ENCODE measurements at places on chromosomes 11 and 22. TPM values are rescaled to one million over a fixed set of nuclear protein-coding genes. Genes with fewer than 3 reads are reported as not detected.

DNA sequence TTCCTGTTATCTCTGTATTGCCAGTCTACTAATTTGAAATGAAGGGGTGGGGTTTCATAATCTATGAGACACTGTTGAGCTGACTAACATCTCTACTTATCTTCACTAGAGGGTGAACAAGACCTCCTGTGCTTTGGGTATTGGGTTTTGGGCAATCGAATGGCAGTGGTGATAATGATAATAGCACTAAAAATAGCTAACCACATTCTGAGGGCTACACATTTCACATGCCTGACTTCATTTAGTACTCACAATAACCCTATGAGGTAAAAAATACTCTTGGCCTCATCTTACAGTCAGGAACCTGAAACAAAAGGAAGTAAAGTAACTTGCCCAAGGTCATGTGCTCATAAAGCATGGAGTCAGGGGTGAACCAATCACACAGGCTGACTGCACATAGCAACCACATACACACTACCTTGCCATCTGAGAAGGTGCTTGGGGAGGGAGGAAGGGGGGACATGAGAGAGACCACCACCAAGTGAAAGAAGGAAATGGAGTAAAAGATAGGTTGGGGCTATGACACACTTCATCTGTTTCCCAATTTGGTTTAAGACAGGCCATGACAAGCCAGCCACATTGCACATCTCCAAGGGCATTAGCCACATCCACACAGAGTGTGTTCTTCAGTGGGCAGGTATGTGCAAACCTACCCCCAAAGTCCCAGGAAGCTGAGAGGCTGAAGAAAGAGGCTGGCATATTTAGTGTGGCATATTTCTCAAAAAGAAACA is 387.6 kb upstream of the DDI1 start:
- no peak for DNase-seq

Gene CARD18
- total RNA-seq = not detected

DNA sequence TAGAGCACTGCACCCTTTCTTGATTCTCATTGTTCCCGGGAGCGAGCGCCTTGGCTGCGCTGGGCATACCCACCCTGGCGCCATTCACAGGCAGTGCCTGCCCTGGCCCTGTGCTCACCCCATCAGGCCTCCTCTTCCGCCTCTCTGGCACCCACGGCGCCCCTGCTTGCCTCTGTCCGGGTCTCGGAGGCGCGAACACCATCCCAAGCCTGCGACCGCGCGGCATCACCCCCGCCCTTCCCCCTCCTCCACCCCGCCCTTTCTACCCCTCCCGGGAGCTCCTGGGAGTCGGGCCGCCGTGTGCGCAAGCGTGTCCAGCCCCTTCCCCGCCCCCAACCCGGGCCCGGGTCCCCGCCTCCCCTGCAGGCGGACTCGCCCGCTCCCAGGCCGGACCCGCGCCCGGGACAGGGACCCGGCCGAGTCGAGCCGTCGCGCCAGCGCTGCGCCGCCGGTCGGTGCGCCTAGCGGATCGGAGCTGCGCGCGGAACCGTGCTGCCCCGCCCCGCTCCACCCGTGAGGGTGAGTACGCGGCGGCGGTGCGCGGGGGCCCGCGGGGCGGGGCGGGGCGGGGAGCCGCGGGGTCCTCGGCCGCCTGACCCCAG is at the start of gene ST3GAL4:
ST3GAL4 (plus strand) TSS at position 363 of the 602 bp plus-strand sequence. CDS start 50,470 bp downstream, outside the sequence.
- peak; percentile 93 for DNase-seq

Gene TRIM22
- total RNA-seq = 136 TPM

GRCh38 chr11:19670030-19670791 is 42.4 kb upstream of the NAV2 start:
- no peak for DNase-seq

Gene CRYBB3
- total RNA-seq = not detected

Gene ESRRA
- total RNA-seq = 32.7 TPM

- no peak for DNase-seq
These were observed 9.0 kb upstream of the VPREB1 start for GRCh38 chr22:22235558-22235957.

DNA sequence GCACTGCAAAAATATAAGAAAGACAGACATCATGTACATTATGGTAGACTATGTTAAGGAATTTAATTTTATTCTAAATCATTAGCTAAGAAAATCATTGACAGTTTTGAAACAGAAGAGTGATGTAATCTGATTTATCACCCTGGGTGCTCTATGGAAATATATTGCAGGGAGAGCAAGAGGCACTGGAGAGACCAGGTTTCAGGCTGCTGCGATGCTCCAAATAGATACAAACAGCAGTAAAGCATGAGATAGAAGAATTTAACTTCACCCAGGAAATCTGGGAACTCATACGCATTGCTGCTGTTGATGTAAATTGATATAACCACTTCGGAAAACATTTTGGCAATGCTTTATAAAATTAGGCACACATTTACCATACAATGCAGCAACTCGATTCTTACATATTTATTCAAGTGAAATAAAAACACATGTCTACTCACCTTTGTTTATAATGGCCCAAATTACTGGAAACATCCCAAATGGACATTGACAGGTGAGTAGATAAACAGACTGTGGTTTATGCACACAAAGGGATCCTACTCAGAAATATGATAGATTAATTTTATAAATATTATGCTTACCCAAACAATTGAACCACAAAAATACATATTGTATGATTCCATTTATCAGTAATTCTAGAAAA is 535.1 kb upstream of the CHORDC1 start:
- DNase-seq = no peak

GRCh38 chr22:49953027-49953679 is 7.4 kb upstream of the PIM3 start:
- no peak for DNase-seq

- no peak for DNase-seq
These were observed 50.5 kb upstream of the LRRC55 start for GRCh38 chr11:57131080-57131790.

DNA sequence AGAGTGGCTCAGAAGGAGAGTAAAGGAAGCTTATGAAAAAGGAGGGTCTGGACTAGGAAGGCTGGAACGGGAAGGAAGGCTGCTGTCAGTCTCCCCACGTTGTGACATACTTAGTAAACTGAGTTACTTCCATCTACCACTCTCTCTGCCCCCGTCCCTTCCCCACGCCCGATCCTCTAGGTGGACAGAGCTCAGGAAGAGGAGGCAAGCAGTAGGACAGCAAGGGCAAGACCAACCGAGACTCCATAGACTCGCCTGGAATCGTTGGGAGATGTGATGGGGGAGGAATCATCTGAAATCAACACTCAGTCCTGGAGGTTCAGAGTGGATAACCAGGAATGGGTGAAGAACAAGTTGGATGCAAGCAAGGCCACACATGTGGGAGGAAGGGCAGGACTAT is 240.7 kb downstream of the BUD13 start:
- no peak for DNase-seq

GRCh38 chr22:43567691-43568324 is 156.0 kb downstream of the MPPED1 start:
- no peak for DNase-seq

Gene VWA5A
- total RNA-seq = 10.5 TPM

DNA sequence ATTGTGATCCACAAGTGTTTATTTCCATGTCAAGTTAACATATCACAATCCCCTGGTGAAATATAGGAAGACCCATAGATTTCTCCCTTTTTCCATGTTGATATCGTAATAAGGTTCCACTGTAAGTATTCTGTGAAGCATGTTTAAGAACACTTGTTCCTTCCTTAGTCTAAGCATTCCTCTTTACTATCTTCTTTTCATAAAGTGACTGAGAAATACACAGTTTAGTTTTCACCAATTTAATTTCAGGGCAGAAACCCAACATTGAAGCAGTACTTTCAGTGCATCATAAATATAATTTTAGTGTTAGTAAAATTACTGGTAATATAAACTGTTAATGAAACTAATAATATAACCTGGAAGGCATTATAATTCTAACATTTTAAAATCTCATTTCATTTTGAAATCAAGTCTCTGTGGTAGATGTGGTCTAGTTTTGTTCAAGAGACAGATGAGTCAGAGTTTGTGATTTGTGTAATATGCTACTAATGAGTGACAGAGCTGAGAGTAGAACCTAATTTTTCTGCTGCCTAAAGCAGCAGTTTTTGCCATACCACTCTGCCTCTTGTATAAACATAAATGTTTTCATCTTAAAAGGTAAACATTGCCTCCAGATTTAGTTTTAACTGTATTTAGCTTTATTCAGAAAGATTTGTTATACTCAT is 79.4 kb downstream of the ATM start:
- no peak for DNase-seq

DNA sequence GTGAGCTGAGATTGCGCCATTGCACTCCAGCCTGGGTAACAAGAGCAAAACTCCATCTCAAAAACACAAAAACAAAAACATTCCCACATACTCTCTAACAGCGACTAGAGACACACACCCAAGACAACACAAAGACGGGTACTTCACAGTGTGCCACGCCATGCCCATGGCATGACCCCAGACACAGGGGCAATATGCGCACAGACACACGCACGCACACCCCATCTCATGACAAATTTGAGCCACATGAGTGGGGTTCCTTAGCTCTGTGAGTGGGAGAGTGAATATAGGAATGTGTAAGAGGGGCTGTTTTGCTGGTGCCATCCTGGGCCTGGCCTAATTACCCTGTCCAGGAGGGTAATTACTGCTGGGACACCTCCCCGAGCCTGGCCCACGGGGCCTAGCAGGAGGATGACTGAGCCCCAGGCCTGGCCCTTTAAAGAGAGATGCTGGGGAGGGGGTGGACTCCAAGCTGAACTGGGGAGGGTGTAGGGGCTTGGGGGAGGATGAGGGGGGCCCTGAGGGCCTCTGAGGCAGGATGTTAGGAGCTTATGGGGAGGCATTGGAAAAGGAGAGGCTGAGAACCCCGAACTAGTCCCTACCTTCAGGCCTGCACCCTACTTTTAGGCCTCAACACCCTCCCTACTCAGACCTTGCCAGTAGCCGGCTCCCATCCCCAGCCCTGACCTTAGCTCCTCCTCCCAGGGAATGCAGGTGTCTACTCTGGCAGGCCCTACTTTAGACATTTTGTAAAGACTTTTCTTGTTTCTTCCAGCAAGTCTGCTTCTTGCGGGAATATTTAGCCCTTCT is 1.5 kb downstream of the LTBP3 start:
- DNase-seq = no peak

DNA sequence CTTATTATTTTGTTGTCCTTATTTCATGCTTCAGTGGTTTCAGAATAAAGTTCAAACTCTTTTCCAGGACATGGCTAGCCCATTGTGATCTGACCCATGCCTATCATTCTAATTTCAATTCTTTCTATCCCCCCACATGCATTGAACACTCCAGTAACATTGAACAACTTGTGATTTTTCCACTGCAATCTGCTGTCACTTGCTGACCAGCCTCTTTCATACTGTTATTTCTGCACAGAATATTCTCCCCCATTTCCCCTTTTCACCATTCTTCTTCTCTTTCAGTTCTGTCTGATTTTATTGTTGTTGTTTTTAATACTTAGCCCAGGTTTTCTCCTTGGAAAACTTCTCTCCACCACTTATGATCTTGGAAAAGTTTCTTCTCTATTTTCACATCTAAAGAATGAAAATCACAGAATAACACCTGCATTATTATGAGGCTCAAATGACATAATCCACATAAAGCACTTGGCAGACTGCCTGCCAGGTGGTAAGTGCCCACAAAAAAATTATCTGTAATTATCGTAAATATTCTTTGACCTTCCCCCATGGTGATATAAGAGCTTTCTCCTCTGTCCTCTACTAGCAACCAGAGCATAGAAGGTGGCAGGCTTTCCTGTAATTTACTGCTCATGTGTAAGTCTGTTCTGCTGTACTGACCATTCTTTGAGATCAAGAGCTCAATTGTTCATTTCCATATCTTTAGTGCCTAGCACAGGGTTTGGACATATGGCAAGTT is 51.9 kb upstream of the EED start:
- DNase-seq = no peak

- DNase-seq = peak; percentile 84
These were observed 897 bp downstream of the MAP6 start for GRCh38 chr11:75667831-75668450.

Gene NPTXR
- 4.8 TPM for total RNA-seq

DNA sequence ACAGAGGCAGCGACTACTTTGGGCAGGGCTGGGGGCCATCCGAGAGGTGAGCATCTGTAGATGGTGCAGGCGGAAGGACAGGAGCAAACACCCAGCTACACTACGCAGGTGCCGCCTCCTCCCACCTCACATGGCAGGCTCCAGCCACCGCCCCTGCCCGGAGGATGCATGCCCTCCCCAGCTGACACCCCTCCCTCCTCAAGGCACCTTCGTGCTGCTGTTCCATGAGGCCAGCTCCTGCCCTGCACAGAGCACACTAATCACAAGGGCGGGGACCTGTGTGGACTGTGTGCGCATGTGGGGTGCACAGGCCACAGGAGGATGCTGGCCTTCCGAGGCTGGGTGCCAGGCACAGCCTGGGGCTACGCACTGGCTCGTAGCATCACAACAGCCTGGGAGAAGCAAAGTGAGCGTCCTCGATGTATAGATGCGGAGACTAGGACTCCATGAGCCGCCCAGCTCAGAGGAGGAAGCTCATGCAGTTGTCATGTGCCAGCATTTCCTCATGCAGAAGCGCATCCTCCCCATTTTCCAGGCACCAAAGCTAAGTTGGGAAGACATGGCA is 32.8 kb upstream of the HMOX1 start:
- DNase-seq = no peak

DNA sequence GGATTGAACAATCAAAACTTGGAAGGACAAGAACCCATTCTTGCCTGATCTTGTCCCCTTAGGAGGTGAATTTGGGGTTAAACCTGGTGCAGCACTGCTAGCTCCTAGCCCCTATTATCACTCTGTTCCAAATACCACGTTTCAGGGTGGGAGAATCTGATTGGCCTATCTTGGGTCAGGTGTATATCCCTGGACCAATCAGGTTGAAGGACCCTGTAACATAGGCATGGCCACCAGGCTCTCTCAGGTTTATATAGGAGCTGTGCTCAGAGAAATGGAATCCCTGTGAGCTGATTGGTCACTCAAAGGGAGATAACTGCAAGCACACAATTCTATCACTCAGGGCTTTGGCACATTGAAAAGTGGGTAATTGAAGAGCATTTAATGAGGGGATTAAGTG is 26.6 kb upstream of the AMPD3 start:
- DNase-seq = no peak

Gene FOLR1
- not detected for total RNA-seq

DNA sequence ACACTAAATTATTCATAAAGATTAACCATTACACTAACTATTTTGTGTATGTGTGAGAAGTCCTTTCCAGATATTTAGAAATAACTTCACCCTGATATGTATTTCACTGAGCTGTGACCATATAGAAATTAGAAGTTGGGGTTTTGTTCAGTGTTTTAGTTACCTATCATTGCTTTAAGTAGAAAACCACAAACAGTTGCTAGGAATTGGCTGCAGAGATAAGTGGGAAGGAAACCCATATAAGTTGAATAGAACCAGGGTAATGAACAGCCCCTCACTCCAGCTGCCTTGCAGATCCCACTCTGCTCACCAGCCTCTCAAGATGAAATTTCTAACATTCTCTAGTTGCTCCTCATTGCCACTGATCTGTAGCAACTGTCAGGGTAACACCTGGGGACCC is 10.3 kb downstream of the SRSF8 start:
- no peak for DNase-seq

GRCh38 chr11:125315079-125315740 is 150.7 kb downstream of the PKNOX2 start:
- DNase-seq = peak; percentile 91

Gene CFAP300
- 4.9 TPM for total RNA-seq
